ENCODE measurements at places on chromosomes 7 and 10. TPM values are rescaled to one million over a fixed set of nuclear protein-coding genes. Genes with fewer than 3 reads are reported as not detected.

Gene BTBD16
- total RNA-seq = not detected

Gene HELLS
- total RNA-seq = 8.0 TPM

Gene MMP21
- total RNA-seq = not detected

Gene ERV3-1
- 9.0 TPM for total RNA-seq

Gene CUEDC2
- total RNA-seq = 39.2 TPM

Gene DENND2A
- total RNA-seq = 2.2 TPM

Data from tracheal epithelial cell (primary cell).